Stimulated activated CD4-positive, alpha-beta T cell treated with anti-CD3 and anti-CD28 coated beads, Interleukin-1b, Interleukin-23, amount 100 ng/mL, for 1 hour (primary cell): ENCODE measurements at places on chromosomes 3 and 15.

DNA sequence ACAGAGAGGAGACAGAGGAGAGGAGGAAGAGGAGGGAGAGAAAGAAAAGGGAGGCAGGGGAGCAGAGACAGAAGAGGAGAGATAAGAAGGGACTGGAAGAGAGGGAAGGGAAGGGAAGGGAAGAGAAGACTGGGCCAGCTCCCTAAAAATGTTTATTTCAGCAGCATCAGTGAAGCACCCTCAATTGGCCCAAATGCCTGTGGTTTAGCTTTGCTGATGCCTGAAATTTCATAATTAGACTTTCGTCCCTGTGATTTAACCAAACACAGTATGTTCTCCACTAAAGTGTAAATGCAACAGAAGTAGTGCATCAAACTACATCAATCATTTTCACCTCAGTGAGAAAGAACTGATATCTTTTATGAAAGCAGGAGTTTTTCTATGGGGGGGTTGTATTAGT, 55.9 kb downstream of the NOX5 start:
- DNase-seq, result no peak

- no peak for DNase-seq
Observed at GRCh38 chr15:60283936-60284335, 113.8 kb downstream of the ANXA2 start.

GRCh38 chr3:54120657-54121413, 1.5 kb upstream of the CACNA2D3 start:
- no peak for DNase-seq

DNA sequence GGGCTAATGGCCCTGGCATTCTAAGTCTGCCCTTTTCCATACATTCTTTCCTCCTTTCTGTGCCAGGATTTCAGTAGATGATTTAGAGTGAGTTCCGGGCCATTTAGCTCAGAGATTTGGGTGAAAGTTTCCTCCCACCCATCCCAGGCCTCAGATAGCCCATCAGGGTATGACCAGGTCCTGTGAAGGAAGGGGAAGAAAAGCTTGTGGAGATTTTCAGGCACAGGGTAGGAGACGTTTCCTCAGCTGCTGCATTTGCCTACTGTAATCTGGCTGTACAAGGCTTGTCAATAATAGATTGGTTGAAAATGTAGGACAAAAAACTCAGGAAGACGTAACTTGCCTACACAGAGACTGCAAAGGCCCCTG, 63.2 kb upstream of the BCL6 start:
- no peak for DNase-seq

DNA sequence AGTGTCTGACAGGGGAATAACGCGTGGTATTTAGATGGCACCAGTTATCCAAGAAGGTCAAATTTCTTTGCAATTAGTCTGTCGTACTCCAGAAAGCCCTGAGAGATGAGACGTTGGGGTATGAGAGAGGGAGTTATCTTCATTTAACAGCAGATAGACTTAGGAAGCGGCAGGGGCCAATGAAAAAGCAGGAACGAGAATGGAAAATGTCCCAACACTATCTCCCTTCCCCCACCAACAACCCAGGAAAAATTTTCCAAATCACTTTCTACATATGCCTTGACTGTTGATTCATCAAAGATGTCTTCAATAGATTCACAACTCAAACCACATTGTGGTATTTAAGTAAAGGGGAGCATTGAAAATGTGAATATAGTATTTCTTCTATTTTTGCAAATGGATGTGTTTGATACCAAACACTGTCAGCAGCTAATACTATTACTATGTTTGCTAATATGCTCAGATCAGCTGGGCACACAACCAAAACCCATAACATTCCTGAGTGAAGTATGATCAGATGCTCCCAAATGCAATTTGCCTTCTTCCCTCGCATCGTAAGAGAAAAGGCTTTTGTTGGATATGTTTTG, 13.3 kb upstream of the GREM1 start:
- no peak for DNase-seq

DNA sequence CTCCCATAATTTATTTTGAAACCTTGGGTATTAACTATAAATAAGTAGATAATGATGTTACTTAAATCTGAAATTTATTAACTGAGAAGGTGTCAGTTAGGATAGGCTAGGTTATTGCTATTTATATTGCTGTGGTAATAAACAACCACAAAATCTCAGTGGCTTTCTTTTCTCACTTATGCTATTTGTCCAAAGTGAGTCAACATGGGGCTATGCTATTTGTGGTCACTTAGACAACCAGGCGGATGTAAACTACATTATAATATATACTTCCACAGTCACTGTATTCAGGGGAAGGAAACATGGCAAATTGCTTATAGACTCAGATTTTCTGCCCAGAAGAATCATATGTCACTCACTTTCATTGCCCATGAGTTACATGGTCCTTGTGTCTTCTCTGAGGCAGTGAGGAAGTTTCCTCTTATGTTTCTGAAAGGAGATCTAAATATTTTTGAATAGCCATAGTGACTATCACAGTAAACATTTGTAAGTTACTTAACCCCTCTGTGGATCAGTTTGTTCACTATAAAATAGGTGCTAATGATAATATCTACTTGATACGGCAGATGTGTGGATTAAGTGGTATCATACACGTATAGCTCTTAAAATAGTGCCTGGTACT, 19.8 kb downstream of the HMG20A start:
- no peak for DNase-seq

DNA sequence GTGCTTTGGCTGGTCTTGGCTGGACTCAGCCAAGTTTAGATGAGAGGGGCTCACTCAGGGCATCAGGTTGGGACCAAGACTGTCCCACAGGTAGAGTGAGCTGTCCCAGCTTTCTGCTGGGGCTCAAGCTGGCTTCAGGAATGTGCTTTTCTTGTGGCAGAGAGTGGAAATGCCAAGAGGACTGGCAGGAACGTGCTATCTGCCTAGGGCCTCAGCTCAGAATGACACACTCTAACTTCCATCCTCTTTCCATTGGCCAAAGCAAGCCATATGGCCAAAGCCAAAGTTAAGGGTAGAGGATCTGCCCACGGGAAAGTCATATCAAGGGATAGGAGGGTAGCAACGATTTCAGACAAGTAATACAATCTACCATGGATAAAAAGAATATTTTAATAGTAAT, 178.8 kb downstream of the ABHD5 start:
- no peak for DNase-seq

- DNase-seq, result no peak
Observed at GRCh38 chr3:149604125-149604875, 53.5 kb downstream of the WWTR1 start.

GRCh38 chr3:56969851-56970250, 90.6 kb upstream of the SPATA12 start:
- no peak for DNase-seq
